ENCODE measurements at places on chromosomes 1 and 21. TPM values are rescaled to one million over a fixed set of nuclear protein-coding genes. Genes with fewer than 3 reads are reported as not detected.

Gene CLIC6
- total RNA-seq, result 0.73 TPM

Gene GTF2B
- 30.1 TPM for total RNA-seq

Gene OPTC
- total RNA-seq, result not detected

Gene SPOCD1
- 39.7 TPM for total RNA-seq

Gene RPTN
- total RNA-seq, result not detected

Gene MNDA
- not detected for total RNA-seq

Gene RRP15
- total RNA-seq, result 5.1 TPM

Gene BACE2
- total RNA-seq, result 16.4 TPM

Gene CNTN2
- not detected for total RNA-seq

Gene LPAR3
- total RNA-seq, result 0.37 TPM

Gene PPFIA4
- 7.0 TPM for total RNA-seq

Gene RBM11
- total RNA-seq, result not detected

Gene TNNI3K
- total RNA-seq, result 0.39 TPM

Gene VASH2
- total RNA-seq, result under 0.01 TPM

Gene NUDT4B
- 23.9 TPM for total RNA-seq

Gene MCOLN3
- 6.3 TPM for total RNA-seq

Gene SLC45A1
- 3.3 TPM for total RNA-seq

Data from subcutaneous preadipocyte (primary cell).